ENCODE measurements at places on chromosomes 4 and X.

DNA sequence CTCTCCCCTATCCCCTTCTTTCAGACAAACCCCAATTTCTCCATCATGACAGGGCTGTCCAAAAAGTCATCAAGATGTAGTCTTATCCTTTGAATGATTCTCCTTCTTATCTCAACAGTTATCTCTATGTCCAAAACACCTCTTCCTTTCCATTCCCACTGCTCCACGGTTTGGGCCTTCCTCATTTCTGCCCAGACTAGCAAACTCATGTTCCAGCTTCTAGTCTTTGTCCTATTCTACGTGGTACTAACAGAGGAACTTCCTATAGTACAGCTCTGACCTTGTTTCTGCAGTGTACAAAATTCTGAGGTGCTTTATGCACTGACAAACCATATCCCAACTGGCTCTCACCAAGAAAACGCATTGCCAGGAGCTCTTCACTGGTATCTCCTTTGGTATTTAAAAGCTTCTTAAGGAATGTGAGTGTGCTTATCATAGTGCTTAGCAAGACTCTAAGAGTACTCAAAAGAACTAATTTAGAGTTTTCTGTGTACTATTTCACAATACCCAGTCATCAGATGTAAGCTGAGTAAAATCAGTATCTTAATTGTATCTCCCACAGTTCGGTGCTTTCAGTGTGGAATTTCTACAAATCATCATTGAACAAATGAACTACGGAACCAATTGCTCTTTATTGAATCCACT lies 65.5 kb downstream of the MAML3 start:
- peak; percentile 35 for DNase-seq

DNA sequence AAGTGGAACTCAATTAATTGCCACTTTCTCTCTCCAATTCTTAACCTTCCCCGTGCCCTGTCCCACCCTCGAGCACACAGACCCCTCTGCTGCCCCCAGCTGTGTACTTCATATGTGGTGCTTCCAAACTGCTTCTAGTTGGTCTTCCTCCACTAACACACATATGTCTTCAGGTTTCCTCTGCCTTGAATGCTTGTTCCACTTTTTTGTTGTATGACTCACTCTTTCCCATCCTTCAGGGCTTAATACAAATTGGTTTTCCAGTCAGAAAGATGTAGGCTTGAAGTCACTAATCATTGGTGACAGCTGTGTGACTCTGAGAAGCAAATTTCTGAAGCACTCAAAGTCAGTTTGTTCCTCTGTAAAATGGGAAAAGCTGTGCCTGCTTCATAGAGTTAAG lies 30.6 kb downstream of the TRIM2 start:
- peak; percentile 29 for DNase-seq

DNA sequence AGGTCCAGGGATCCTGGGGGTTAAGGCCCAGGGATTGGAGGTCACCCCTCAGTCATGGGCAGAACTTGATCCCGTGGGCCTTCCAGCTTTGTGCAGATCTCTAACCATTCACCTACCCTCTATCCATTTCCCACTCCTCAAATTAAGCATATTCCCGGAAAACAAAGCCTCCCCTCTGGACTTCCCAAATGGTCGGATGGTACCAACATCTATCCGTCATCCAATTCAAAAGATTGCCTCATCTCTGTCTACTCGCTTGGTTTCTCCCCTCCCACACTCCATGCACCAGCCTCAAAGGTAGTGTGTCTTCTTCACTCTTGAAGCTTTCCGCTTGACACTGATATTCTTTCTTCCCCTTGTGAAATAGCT lies 473 bp upstream of the BCLAF3 start:
- no peak for DNase-seq

- no peak for DNase-seq
Observed at GRCh38 chrX:42678133-42678532, 99.8 kb downstream of the PPP1R2C start.

DNA sequence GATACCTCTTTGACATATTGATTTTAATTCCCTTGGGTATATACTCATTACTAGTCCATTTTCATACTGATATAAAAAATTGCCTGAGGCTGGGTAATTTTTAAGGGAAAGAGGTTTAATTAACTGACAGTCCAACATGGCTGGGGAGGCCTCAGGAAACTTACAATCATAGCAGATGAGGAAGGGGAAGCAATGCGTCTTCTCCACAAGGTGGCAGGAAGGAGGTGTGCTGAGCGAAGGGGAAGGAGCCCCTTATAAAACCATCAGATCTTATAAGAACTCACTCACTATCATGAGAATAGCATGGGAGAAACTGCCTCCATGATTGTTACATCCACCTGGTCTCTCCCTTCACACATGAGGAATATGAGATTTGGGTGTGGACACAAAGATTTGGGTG lies 42.4 kb downstream of the MSX1 start:
- DNase-seq, result no peak

GRCh38 chr4:60744767-60745166 lies 455.4 kb upstream of the ADGRL3 start:
- DNase-seq, result no peak

- DNase-seq, result peak; percentile 31
Observed at GRCh38 chr4:21952549-21952948, 4.0 kb upstream of the KCNIP4 start.
